ENCODE measurements at places on chromosomes 5 and 9. TPM values are rescaled to one million over a fixed set of nuclear protein-coding genes. Genes with fewer than 3 reads are reported as not detected.

- peak; percentile 88 for DNase-seq
These were observed 298.3 kb upstream of the EFNA5 start for GRCh38 chr5:107968998-107969397.

The FGF1 gene
- 9.7 TPM for total RNA-seq

GRCh38 chr5:77842243-77842642, 66.1 kb upstream of the TBCA start:
- no peak for DNase-seq

- DNase-seq, result no peak
These were observed 52.9 kb upstream of the APC start for GRCh38 chr5:112684737-112685136.

DNA sequence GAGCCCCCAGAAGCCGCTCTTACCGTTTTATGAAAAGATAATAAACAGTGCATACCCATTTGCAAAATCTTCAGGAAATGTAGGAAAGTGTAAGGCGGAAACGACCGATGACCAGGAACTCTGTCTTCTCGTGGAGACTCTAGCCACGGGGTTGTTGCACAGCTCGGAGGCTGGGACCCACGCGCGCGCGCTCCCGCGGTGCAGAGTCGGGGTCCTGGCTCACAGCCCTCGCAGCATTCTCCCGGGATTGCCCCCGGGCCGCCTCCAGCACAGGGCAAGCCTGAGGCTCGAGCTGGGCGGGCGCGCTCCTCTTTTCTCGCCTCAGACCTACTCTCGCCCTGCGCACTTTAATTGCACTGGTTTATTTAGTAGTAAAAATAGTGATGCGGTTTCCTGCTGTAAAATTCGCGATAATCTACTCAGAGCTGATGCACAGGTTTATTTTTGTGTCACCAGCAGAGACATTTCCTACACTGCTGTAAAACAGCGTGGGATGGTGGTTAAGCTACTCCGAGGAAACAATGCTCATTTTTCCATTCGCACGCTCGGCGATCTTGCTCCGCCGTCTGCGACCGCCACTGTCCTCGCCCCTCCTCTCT, 15.5 kb downstream of the TRIM7 start:
- DNase-seq, result peak; percentile 33

DNA sequence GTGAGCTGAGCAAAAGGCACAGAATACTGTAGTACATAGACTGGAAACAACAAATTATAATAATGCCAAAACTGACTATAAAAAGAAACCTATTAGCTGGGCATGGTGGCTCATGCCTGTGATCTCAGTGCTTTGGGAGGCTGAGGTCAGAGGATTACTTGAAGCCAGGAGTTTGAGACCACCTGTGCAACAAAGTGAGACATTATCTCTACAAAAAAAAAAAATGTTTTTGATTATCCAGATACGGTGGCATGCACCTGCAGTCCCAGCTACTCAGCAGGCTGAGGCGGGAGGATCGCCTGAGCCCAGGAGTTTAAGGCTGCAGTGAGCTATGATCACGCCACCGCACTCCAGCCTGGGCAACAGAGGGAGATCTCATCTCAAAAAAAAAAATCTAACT, 175.9 kb downstream of the TTC39B start:
- no peak for DNase-seq

DNA sequence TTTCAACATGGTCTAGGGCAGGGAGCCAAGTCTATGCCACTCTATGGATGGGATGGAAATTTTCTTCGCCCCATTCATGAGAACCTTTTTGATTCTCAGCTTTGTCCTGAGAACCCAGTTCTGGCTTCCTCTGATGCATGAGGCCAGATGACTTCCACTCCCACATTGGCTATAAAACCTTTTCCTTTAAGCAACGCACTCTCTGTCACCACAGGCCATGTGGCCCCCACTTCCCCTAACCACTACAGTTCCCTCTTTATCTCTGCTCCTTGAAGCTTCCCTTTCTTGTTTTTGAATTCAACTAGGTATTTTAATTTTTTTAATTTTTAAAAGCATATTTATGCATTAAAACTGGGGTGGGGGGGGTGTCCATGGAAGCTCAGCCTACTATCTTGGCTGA, 401.3 kb downstream of the ENC1 start:
- DNase-seq, result no peak

GRCh38 chr5:143126174-143127019, 277.1 kb downstream of the NR3C1 start:
- no peak for DNase-seq

- DNase-seq, result no peak
These were observed 4.4 kb downstream of the NSMF start for GRCh38 chr9:137454597-137455358.

DNA sequence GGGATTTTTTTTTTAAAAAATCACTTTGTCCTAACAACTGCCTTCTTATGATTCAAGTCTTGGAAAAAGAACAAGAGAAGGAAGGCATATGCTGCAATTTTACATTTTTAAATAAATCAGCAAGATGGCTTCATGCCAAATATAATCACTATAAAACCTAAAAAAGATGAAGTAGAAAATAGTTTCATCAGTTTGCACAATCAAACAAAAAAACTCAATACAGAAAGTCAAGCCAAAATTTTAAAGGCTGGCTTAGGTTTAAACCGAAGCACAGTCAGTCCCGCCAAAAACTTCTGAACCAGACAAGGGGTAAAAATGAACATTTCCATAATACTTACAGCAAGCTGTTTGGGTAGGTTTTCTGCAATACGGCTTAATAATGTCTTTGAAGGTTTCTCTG, 57.3 kb downstream of the ZFR start:
- no peak for DNase-seq

The IFNA13 gene
- not detected for total RNA-seq

DNA sequence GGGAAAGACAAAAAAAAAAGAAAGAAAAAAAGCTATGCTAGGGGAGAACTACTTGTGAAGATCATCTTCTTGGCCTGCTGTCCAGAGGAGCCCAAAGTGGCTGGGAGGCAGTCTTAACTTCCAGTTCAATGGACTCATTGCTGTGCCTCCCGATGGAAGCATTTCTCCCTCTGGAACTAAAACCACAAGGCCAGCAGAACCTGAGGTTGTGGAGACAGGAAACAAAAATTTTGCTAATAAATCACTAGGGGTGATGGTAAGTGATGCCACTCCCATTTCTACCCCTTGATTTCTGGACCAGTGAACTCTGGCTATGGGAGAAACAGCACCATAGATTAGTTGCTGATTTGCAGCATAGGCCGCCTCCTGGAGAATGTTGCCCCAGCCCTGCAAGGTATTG, 123.4 kb upstream of the NFIL3 start:
- DNase-seq, result no peak

The CMYA5 gene
- 0.15 TPM for total RNA-seq

- no peak for DNase-seq
These were observed 85.2 kb downstream of the BASP1 start for GRCh38 chr5:17302604-17303003.

GRCh38 chr5:139708877-139709581, 60.9 kb downstream of the CXXC5 start:
- DNase-seq, result no peak

DNA sequence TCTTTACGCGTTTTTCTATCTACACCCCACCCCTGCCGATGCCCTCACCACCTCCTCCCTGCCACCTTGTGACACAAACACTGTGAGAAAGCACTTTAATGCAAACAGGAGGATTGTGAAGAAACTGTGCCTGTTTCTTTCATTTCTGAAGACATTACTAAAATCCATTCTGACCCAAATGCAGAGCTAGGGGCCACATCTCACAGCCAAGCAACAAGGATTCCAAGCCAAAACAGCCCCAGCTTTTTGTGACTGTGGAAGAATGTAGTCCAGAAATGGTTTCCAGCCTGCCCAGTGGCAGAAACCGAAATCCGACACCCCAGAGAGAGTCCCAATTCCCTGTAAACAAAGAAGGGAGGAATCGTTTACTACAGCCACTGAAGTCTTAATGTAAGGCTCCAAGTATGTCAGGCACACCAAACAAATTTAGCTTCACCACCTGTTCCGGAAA, 190.9 kb downstream of the TTC39B start:
- DNase-seq, result peak; percentile 3

The SMIM3 gene
- 15.6 TPM for total RNA-seq

- DNase-seq, result no peak
These were observed 96.0 kb upstream of the PRR16 start for GRCh38 chr5:120367896-120368634.

GRCh38 chr9:107688728-107689127, 199.2 kb upstream of the KLF4 start:
- DNase-seq, result no peak

The TNFAIP8 gene
- total RNA-seq, result 20.0 TPM

DNA sequence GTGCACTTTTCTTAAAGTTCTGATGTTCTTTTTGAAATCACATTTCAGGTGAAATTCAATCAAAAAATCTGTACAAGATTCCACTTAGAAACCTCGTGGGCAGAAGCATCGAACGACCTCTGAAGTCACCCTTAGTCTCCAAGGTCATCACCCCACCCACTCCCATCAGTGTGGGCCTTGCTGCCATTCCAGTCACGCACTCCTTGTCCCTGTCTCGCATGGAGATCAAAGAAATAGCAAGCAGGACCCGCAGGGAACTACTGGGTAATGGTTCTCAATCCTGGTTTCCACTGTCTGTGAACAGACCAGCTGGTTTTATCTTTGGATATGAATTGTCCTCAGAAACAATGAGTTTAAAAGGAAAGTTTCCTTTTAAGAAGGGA, 8.1 kb upstream of the SLC2A8 start:
- DNase-seq, result no peak

The LCN10 gene
- total RNA-seq, result not detected

The LMX1B gene
- 1.2 TPM for total RNA-seq

The RPL12 gene
- total RNA-seq, result 1,417 TPM

The SMIM33 gene
- not detected for total RNA-seq

The MVB12B gene
- total RNA-seq, result 7.2 TPM

The PCDHAC1 gene
- total RNA-seq, result 4.8 TPM

The TAF11L10 gene
- total RNA-seq, result not detected

- DNase-seq, result no peak
These were observed 170.2 kb downstream of the HSPA4 start for GRCh38 chr5:133222040-133222439.

The DAB2 gene
- total RNA-seq, result 14.1 TPM

The QRFP gene
- total RNA-seq, result not detected

DNA sequence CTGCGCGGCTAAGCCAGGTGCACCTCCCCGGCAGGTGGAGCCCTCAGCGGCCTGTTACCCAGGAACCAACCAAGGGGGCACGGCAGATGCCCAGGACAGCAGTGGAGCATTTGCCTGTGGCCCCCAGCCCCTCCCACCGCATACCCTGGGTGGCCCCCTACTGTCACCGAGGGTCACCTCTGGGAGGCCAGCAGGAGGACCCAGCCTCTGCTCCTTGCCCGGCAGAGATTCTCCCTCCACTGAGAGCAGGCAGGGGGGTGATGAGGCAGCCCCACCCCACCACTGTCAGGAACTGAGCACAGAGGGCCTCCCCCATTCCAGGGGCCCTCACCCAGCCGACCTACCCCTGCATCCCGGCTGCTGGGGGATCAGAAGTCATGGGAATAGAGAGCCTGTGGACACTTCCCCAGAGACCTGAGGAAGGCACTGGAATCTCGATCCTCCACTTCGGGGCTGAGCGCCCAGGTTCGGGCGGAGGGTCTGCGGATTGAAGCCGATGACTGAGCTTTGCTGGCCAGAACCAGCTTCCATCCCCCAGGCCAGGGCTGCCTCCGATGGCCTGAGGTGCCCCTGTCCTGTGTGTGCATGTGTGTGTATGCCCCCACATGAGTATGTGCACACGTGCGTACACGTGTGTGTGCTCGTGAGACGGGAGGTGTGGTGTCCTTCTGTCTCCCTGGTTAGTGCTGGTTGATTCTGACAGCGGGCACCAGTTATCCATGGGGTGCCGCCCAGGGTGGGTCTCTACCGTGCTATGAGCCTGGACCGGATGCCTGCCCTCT, at the start of gene QRFP:
Gene QRFP (minus strand): TSS at position 580 of the 782 bp plus-strand sequence. CDS start 2,974 bp downstream, outside the sequence.
- peak; percentile 7 for DNase-seq

The KLF4 gene
- 38.8 TPM for total RNA-seq

The SLC4A9 gene
- total RNA-seq, result 0.29 TPM

DNA sequence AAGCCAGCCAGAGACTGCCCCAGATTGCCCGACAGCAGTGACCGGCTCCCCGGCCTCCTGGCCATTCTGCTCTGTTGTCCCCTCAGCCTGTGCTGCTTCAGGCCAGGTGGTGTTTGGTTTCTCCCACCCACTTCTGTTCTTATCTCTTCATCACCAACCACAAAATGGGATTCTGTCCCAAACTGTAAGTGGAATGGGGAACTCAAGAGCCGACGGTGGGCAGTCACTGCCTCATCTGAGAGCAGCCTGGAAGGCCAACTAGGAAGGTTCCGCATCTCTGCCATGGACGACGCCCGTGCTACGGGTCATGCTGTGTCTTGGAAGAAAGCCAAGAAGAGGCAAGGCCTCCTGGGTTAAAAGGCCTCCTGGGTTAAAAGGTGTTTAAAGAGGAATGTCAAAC, 219.0 kb upstream of the PIK3R1 start:
- DNase-seq, result no peak

The SCAI gene
- total RNA-seq, result 5.2 TPM

The PCDHGB3 gene
- 1.2 TPM for total RNA-seq

DNA sequence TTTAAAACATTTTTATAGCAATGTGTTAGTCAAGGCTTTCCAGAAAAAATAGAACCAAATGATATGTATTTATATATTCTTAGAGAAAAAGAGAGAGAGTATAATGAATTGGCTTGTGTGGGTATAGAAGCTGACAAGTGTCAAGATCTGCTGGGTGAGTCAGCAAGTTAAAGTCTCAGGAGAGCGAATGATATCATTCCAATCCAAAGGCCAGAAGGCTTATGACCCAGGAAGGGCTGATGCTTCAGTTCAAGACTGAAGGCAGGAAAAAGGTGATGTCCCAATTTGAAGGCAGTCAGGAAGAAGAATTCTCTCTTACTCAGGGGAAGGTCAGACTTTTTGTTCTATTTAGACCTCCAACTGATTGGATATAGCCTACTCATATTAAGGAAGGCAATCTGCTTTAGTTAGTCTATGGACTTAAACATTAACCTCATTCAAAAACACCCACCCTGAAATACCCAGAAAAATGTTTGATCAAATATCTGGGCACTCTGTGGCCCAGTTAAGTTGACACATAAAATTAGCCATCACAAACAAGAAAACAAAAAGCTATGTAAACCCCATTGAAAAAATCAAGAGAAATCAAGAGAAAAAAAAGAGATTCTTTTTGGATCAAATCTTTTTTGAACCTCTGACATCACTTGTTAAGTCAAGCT, 189.6 kb downstream of the PIK3R1 start:
- peak; percentile 4 for DNase-seq

DNA sequence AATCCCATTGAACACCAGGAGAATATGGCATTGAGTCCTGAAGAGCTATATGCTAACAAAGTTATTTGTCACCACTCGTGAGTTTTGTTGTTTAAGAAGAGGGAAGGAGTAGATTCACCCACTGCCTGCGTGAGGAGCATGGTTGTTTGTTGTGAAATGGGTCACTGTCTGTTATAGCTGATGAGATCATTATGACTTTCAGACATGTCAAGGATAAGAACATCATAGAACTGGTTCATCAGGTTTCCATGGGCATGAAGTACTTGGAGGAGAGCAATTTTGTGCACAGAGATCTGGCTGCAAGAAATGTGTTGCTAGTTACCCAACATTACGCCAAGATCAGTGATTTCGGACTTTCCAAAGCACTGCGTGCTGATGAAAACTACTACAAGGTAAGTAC, 76.9 kb downstream of the SYK start:
- DNase-seq, result peak; percentile 60

The ENTREP1 gene
- 0.36 TPM for total RNA-seq
